ENCODE measurements at places on chromosomes 2 and 18. TPM values are rescaled to one million over a fixed set of nuclear protein-coding genes. Genes with fewer than 3 reads are reported as not detected.
A peak's percentile ranks its signal among the peaks of the same experiment; 100 is the strongest.

MRPL33 gene
- 240 TPM for polyA plus RNA-seq

DNA sequence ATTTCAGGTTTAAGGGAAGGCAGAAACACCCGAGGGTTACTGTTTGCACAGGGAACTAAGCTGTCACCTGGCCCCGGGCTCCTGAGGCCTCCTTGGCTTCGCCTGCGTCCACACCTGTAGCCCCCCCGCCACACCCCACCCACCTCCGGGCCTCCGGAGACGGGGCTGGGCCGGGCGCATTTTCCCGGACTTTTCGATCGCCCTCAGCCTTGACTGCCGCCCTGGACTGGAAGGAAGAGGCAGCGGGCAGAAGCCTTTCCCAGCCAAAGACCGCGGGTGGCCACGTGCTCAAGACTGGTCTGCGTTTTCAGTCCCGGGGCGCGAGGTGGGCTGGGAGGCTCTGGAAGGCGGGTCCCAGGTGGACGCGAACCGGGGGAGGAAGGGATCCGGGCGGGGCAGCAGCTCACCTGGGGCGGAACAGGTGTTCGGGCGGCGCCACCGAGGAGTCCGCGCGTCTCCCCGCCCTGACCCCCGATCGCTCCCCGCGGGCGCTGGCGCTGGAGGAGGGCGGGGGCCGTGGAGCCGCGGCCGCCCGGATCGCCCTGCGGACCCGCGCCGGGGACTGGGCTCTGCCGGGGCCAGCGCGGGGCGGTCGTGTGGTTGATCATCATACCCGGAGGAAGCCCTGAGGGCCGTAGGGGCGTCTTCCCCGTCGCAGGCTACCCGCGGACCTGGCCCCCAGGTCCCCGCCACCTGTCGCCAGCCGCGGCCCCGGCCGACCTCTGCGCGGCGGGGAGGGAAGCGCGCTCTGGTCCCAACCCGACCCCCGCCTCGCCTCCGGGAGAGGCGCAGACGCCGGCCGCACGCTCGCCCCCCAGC, 3.2 kb downstream of the ID2 start:
- peak; percentile 32 for DNase-seq
- no peaks in the 10 kb centered on the region for H3K36me3 ChIP-seq
- peak overlapping the region; percentile 46 for H3K27ac ChIP-seq
- peak overlapping the region; percentile 11 for H3K4me3 ChIP-seq
- peaks cover 18% of the 10 kb centered on the region for H3K4me1 ChIP-seq
- H3K27me3 ChIP-seq: no peaks in the 10 kb centered on the region

RAD51AP2 gene
- polyA plus RNA-seq: not detected

- H3K4me3 ChIP-seq: no peak overlapping the region
- DNase-seq: no peak
- no peak overlapping the region for H3K27ac ChIP-seq
- no peaks in the 10 kb centered on the region for H3K36me3 ChIP-seq
- H3K27me3 ChIP-seq: no peaks in the 10 kb centered on the region
These were observed 85.6 kb upstream of the ETAA1 start for GRCh38 chr2:67311536-67311935.

DNA sequence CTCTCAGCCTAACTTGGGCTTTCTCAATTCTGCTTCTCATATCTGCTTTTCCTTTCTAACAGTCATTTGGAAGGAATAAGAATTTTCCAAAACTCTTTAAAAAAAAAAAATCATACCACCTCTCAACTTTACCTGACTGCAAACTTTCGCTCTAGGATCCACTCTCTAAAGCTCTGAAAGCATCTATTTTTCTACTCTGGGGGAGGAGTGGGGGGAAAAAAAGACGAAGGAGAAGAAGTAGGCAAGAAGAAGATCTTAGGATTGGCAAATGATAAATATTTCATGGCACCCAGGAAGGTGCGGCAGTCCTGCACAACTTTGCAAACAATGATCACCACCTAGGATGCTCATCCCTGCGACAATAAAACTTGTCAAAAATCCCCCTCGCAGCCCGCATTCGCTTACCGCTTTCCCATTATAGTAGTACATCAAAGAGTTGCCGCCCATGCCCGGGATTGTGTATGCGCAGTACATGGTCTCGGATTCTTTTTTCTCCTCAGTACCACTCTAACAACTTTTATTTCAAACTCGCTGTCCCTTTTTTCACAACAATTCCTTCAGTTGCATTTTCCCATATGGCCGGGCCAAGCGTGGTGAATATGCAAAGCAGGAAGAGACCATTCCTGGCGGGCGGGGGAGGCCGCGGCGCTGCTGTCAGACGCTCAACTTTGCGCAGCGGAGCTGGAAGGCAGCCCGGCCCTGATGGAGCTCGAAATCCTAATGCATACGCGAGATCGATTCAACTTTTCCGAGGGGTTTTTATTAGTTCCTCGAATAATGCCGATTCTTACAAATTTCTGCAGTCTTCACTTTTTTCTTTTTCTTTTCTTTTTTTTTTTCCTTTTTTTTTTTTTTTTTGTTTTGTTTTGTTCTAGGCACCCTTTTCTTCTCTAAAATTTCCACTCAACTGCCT, 266.5 kb downstream of the TCF4 start:
- no peak for DNase-seq
- no peaks in the 10 kb centered on the region for H3K27me3 ChIP-seq
- no peaks in the 10 kb centered on the region for H3K4me1 ChIP-seq
- no peaks in the 10 kb centered on the region for H3K36me3 ChIP-seq

DNA sequence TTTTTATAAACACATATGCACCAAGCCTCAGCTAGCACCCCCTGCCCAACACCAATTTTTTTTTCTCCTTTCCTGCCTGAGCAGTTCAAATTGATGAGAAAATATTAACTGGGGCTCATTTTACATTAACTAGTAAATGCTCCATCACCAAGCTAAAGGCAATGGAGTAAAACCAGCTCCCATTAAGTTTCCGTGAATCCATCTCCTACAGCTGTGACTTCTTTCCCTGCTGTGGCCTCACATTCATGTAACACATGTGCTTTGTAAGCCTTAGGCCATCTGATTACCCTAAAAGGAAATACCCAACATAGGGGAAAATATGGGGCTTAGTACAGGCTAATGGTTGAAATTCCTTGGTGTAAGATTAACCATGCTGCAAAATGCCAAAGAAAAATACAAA, 60.8 kb downstream of the DNER start:
- no peaks in the 10 kb centered on the region for H3K4me1 ChIP-seq
- no peaks in the 10 kb centered on the region for H3K36me3 ChIP-seq
- no peak overlapping the region for H3K4me3 ChIP-seq

- no peak overlapping the region for H3K27ac ChIP-seq
- no peaks in the 10 kb centered on the region for H3K27me3 ChIP-seq
- H3K36me3 ChIP-seq: no peaks in the 10 kb centered on the region
- DNase-seq: no peak
- no peaks in the 10 kb centered on the region for H3K4me1 ChIP-seq
These were observed 29.0 kb upstream of the SLC35F6 start for GRCh38 chr2:26735097-26735496.

CDCA7 gene
- 2.1 TPM for polyA plus RNA-seq

EVX2 gene
- polyA plus RNA-seq: not detected

DNA sequence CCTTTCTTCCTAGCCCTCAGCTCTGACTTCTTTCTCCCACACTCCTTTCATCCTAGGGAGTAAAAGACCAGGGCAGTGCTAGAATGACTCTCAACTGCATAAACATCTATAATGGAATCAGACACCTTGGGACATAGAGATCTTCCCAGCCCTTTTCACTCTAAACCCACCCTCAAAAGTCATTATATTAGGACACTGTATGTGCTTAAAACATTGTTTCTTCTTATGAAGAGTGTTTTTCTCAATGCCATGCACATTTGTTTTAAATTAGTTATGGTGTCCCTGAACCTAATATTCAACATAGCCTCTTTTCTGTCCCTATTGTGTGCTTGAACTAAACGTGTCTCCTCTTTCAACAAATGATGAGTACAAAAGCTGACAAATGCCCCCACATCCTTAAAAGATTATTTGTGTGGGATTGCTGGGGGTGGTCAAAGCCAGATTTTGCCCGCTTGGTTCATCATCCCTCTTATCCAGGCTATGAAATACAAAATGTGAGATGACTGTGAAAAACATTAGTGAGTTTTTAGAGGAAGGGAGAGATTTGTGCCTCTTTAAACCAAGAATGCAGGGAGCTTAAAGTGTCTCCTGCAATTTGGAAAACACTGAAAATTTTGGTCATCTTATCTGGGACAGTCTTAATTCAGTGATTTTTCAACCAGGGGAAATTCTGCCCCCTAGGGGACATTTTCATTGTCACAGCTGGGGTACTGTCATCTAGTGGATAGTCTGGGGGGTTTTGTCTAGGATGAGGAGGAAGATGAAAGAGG, 29.0 kb downstream of the SERPINB5 start:
- no peaks in the 10 kb centered on the region for H3K36me3 ChIP-seq
- no peak overlapping the region for H3K27ac ChIP-seq
- H3K4me1 ChIP-seq: no peaks in the 10 kb centered on the region
- no peak overlapping the region for H3K4me3 ChIP-seq

DNA sequence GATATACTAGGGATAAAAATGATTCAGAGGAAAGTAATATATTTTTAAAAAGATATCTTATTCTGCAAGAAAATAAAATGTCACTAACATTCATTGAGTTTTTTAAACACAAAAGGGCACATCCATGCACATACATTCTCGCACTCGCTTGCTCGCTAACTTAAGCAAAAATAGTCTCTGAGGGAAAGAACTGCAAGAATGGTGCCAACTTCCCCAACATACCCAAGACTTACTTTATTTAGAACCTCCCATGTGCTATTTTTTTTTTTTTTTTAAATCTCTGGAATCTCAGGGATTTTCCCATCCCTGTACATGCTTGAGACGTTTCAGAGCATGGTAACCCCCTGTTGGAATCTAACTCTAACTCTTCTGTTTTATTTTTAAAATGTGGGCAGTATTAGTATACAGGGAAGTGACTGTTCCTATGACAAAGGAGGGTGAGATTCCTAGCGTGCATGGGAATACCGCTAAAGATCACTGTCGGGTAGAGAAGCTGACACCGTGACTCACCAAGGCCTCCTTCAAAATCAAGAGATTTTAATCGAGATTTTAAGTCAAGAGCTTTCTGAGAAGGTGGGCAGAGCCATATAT, 187.9 kb upstream of the ZEB2 start:
- H3K4me1 ChIP-seq: no peaks in the 10 kb centered on the region
- no peaks in the 10 kb centered on the region for H3K36me3 ChIP-seq
- H3K4me3 ChIP-seq: no peak overlapping the region

CREG2 gene
- polyA plus RNA-seq: not detected

HEATR5B gene
- 20.7 TPM for polyA plus RNA-seq

DNA sequence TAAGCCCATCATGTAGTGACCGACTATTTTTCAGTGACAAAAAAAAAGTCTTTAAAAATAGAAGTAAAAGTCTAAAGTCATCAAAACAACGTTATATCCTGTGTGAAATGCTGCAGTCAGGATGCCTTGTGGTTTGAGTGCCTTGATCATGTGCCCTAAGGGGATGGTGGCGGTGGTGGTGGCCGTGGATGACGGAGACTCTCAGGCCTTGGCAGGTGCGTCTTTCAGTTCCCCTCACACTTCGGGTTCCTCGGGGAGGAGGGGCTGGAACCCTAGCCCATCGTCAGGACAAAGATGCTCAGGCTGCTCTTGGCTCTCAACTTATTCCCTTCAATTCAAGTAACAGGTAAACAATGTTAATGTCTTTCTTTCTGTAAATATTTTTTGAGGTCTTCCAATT, at the start of gene CD28:
CD28 (plus strand) TSS at position 237 of the 400 bp plus-strand sequence; CDS start at position 295, 58 bp downstream.
- peaks cover 44% of the 10 kb centered on the region for H3K4me1 ChIP-seq
- peaks cover 11% of the 10 kb centered on the region for H3K36me3 ChIP-seq
- DNase-seq: peak; percentile 94
- H3K27ac ChIP-seq: peak within 1 kb of the TSS; percentile 94

DNA sequence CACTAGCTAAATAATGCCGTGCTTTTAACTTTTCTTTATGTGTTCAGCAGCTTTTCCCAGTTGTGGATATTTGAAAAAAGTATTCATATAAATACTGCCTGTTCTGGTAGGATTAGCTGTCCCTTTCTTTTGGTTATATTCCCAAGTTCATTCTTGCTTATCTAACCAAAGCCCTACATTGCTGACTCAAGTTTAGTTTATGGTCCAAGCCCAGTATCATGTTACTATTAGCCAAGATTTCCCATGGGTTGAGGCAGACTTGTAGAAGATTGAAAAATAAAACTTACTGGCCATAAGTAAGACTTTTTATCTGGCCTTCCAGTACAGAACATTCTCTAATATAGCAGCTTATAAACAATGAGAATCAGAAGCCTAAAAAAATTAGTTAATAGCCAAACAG, 49.7 kb upstream of the NFE2L2 start:
- H3K27me3 ChIP-seq: no peaks in the 10 kb centered on the region
- H3K36me3 ChIP-seq: no peaks in the 10 kb centered on the region
- H3K4me1 ChIP-seq: peaks cover 17% of the 10 kb centered on the region
- H3K4me3 ChIP-seq: no peak overlapping the region

CNPPD1 gene
- polyA plus RNA-seq: 76.5 TPM

GRCh38 chr2:61946666-61947065, 41.2 kb downstream of the COMMD1 start:
- H3K36me3 ChIP-seq: no peaks in the 10 kb centered on the region
- DNase-seq: no peak
- no peaks in the 10 kb centered on the region for H3K4me1 ChIP-seq
- H3K27me3 ChIP-seq: no peaks in the 10 kb centered on the region
- H3K27ac ChIP-seq: no peak overlapping the region

DNA sequence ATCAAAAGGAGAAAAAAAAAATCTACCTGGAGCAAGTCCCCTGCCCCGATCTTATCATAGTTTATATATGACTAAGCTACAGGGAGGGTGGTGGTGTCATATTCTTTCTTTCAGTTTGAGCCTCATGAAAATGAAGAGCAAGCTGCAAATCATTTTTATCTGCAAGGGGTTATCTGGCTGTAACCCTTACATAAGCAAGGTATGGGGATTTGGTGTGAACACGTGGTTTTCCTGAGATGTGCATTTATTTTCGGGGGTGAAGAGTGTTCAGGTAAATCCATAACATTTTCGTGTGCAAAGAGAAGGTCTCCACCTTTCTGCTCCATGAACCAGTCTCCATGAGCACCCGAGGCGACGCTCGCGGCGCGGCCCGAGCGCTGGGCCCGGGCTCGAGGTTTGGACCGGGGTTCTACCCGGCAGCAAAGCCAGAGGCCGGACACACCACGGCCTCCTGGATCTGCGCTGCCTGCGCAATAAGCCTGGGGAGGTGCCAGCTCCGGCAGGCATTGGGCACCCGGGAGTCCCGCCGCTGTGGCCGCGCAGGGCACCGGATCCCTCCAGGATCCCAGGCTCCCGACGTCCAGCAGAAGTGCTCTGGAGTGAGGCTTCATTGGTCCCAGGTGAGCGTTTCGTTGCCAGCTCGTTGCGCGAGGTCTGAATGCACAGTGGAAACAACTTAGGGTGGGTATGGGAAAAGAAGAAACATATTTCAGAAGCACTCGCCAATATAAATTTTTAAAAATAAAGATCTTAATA, 36.1 kb upstream of the GPD2 start:
- H3K4me3 ChIP-seq: peak overlapping the region; percentile 89
- H3K27me3 ChIP-seq: no peaks in the 10 kb centered on the region
- DNase-seq: peak; percentile 42
- H3K27ac ChIP-seq: peak overlapping the region; percentile 87

TGFA gene
- 0.46 TPM for polyA plus RNA-seq

- no peak overlapping the region for H3K27ac ChIP-seq
- H3K4me3 ChIP-seq: no peak overlapping the region
- DNase-seq: no peak
- no peaks in the 10 kb centered on the region for H3K4me1 ChIP-seq
- no peaks in the 10 kb centered on the region for H3K27me3 ChIP-seq
These were observed 173.0 kb downstream of the BABAM2 start for GRCh38 chr2:28063492-28063962.

- H3K36me3 ChIP-seq: no peaks in the 10 kb centered on the region
- H3K4me1 ChIP-seq: no peaks in the 10 kb centered on the region
- no peak overlapping the region for H3K27ac ChIP-seq
- H3K4me3 ChIP-seq: no peak overlapping the region
- no peaks in the 10 kb centered on the region for H3K27me3 ChIP-seq
- no peak for DNase-seq
These were observed 1019.5 kb upstream of the LRRTM1 start for GRCh38 chr2:81324046-81324445.

All from CD4-positive, alpha-beta memory T cell (primary cell).